ENCODE measurements at places on chromosomes 4 and X.

- DNase-seq: no peak
These were observed 134.5 kb upstream of the NKX1-1 start for GRCh38 chr4:1540601-1541375.

DNA sequence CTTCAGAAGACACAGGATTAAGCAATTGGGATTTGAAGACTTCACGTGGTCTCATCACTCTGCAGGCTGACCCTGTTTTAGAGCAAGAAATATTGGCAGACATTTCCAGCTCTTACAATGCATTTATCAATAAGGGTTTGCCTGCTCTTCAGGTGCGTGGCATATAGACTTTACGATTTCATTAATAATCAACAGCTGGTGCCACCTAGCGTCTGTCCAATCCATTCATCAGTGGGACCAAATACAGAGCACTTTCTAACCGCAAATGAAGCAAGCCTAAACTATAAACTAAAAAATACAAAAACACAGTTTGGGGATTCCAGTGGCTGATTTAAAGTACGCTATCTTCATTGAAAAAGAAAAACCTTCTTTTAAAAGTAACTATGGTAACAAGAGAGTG is 125.4 kb upstream of the DMD start:
- DNase-seq: no peak

- no peak for DNase-seq
These were observed 25.7 kb upstream of the C1QTNF7 start for GRCh38 chr4:15402146-15402545.

- no peak for DNase-seq
These were observed 46.1 kb upstream of the HCCS start for GRCh38 chrX:11064851-11065600.

DNA sequence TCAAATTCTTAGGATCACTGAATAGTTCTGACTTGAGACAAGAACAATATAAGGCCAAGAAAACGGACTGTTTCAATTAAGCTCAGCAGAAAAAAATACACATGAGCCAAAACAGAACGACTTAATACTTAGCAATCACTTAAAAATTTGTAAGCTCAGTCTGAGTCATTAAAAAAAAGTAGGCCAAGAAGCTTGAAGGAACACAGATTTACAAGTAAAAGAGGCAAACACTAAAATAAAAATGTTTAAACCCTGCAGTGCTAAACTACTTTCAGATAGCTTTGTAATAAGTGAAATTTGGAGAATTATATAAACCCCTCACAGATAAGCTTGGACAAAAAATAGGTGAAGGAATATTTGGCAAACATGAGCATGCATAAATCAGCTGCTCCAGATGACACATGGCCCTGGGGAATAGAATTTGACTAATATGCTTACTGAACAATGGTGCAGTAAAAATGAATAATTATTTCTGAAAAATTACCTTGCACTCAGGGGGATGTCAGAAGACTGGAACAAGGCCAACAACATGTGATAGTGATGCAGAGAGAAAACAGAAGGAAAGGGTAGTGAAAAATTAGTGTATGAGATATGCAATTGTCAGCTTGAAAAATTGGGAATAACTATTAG is 49.6 kb downstream of the LNX1 start:
- no peak for DNase-seq

- DNase-seq: peak; percentile 7
These were observed 8.0 kb downstream of the RADX start for GRCh38 chrX:106619797-106620196.

GRCh38 chr4:156764846-156765245 is 206.8 kb downstream of the PDGFC start:
- no peak for DNase-seq

DNA sequence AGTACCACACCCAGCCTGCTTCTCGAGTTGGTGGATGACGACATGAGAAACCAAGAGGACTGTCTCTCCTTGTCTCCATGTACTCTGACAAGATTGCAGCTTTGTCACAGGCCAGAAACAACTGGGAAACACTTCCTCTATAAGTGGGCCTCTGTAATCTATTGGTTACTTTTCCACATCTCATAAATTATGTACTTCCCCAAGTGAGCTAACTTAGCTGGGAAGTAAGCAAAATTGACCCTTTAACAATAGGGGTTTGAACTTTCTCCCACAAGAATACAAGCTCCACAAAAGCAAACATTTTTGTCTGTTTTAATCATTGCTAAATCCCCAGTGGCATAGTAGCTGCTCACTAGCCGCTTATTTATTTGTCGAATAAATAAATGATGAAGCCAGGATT is 14.1 kb upstream of the USO1 start:
- no peak for DNase-seq
